ENCODE measurements at places on chromosomes 5 and 9. TPM values are rescaled to one million over a fixed set of nuclear protein-coding genes. Genes with fewer than 3 reads are reported as not detected.

Gene OR1B1
- total RNA-seq = not detected

DNA sequence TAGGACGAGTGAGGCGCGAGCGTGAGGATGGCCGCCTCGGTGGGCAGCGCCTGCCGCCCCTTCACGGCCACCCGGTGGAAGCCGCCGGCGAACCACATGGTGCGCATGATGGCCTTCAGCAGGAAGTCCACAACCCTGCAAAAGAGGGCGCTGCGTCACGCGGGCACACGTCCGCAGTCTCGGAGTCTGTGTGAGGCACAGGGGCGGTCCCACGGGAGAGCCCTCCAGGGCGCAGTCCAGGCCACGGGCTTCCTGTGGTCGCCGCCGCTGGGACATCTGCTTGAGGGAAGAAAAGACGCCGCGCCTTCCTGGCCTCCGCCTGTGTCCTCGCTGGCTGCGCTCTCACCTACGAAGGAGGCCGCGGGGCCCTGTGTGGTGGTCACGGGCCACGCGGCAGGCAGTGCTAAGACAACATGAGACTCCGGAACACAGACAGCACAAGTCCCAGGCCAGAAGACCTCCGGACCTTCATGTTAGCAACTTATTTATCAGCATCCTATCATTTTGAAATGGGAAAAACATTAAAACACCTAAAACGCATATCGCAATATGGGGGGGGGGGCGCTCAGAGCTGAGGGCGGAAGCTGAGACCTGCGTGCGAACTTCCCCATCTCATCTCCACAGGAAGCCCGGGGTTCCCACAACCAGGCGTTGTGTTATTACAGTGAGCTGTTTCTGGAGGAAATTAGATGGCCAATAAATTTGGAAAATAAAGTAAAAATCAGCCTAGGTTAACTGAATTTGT, 28.8 kb downstream of the LPCAT1 start:
- DNase-seq = no peak

- no peak for DNase-seq
Observed at GRCh38 chr5:51385216-51385615, 2.0 kb downstream of the ISL1 start.

Gene PPIC
- total RNA-seq = 34.3 TPM

- DNase-seq = no peak
Observed at GRCh38 chr9:37029776-37030610, 4.1 kb downstream of the PAX5 start.

DNA sequence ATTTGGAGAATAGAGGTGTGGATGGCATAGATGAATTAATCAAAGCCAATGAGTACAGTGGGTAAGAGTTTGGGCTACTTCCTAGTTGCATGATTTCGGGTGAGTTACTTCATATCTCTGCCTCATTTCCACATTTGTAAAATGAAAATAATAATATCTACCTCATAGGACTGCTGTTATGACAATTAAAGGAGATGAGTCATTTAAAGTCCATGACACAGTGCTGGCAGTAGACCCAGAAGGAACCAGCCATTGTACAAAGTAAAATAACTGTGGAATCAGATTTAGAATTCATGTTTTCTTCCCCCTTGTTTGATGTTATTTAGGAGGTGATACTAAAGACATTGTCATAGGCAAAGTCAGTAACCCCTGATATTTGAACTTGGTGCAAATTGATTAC, 139.5 kb upstream of the SLC27A6 start:
- no peak for DNase-seq

Gene PCDHGB2
- 3.1 TPM for total RNA-seq

GRCh38 chr5:58009754-58010153, 450.1 kb downstream of the PLK2 start:
- no peak for DNase-seq

Data from mesenteric fat pad (tissue), 1 donor.